NCI-H446 treated with DMSO at 0.1 percent for 48 hours (cell line): ENCODE measurements at places on chromosomes 6 and 20.
A peak's percentile ranks its signal among the peaks of the same experiment; 100 is the strongest.

GRCh38 chr6:168524571-168525001, 83.6 kb downstream of the SMOC2 start:
- DNase-seq = no peak

DNA sequence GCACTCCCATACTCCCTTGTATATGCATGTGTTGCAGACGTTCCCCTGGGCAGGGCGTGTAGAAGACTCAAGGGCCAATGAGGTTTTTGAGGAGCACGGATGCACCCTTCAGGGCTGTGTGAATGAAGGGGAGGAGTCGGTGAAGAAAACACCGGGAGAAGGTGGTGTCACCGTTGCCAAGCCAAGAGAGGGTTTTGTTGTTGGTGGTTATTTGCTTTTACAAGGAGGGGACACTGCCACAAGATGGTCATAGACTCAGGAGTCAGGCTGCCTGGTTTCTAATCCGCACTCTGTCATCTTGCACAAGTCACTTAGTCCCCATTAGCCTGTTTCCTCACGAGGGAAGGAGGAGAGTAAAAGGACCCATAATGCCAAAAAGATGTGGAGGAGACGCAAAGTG, 124.0 kb downstream of the PXDC1 start:
- DNase-seq = no peak

DNA sequence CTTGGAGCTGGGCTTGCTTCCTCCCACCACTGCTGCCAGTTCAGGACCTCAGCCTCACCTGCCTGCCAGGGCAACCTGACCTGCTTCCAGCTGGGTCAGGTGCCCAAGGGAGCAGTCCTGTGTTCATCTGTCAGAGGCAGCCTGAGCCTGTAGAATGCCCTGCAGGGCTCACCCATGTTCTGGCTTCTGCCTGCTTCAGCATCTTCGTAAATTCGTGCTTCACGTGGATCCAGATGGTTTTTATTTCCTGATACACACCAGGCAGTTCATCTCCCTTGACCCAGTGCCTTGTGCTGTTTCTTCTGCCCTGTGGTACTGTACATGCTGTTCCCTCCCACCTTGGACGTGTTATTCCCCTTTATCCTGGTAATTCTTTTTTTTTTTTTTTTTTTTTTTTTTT, 50.2 kb downstream of the ARID1B start:
- DNase-seq = no peak

DNA sequence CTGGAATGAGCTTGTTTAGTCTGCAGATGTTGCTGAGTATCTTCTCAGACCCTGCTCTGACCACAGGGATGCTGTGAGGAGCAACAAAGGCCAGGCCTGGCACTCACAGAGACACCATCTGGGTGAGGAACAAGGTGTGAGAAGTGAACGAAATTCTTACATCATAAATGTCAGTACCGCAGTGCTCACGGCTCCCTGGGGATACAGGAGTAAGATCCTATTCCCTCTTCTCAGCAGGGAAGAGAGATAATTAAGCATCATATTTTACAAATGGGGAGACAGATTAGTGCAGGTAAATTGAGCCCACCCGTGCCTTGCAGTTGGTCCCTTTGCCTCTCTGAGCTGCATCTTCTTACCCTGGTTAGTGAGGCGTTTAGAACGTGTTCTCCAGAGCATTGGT, 106.2 kb downstream of the DTD1 start:
- DNase-seq = peak; percentile 59

- no peak for DNase-seq
These were observed 86.1 kb downstream of the MAP7 start for GRCh38 chr6:136464148-136464547.

GRCh38 chr20:56391596-56392131, 351 bp downstream of the AURKA start:
- no peak for DNase-seq

- DNase-seq = no peak
These were observed 3.6 kb upstream of the CASP8AP2 start for GRCh38 chr6:89826029-89826528.

- DNase-seq = peak; percentile 96
These were observed 13.2 kb upstream of the SIRPA start for GRCh38 chr20:1882026-1882425.

DNA sequence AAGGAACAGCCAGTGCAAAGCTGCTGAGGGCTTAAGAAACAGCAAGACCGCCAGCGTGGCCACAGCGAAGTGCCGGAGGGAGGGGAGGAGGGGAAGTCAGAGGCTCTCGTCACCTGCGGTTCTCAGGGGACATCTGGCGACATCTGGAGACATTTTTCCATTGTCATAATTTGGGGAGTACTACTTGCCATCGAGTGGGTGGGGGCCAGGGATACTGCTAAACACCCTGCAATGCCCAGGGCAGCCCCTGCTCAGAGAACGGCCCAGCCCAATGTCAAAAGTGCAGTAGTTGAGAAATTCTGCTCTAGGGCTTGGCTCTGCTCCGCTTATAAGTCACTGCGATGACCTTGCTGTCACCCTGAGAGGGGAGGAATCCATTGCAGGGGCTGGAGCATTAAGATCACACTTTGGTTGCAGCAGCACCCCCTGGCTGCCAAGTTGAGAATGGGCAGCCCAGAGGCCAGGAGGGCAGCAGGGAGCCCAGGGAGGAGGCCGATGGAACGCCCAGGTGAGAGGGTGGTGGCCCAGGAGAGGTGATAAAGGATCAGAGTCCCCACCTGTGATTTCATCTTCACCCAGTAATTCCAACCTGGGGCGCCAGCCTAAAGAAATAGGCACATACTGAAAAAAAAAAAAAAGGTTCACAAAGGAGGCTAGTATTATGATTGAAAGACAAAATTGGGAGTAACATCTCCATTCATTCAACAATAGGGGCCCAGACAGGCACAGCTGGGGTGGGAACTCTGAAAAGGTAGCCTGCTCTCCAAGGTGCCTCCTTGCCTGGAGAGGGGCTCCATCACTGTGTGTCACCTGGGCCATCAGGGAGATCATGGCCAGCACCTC, 218.2 kb downstream of the BMP7 start:
- DNase-seq = no peak

DNA sequence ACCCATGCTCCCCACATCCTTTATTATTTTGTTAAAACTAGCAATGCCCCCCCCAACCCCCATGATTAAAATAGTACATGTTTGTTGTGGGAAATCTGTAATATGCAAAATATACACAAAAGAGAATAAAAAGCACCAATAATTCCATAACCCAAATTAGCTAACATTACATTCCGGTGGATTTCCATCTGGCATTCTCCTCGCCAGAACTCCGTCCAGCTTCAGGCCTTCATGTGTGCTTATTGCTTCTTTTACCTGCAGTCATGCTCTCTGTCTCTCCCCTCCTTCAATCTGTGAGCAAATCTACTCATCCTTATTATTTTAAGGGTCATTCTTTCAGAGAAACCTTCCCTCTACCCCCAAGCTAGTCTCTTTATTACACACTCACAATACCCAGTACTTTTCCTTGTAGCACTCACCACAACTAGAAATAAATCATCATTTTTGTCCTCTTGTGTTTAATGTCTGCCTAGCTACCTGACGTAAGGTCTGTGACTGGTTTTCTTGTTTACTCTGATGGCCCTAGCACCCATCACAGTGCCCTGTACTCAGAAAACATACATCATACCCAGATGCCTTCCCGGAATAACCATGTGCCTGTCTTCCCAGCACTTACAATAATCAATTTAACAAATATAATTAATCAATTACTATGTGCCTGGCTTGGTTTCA, 25.6 kb upstream of the IER3 start:
- DNase-seq = no peak

GRCh38 chr20:10412591-10413408, 21.2 kb downstream of the MKKS start:
- DNase-seq = peak; percentile 7

GRCh38 chr6:37242429-37243052, 15.0 kb upstream of the TBC1D22B start:
- no peak for DNase-seq

DNA sequence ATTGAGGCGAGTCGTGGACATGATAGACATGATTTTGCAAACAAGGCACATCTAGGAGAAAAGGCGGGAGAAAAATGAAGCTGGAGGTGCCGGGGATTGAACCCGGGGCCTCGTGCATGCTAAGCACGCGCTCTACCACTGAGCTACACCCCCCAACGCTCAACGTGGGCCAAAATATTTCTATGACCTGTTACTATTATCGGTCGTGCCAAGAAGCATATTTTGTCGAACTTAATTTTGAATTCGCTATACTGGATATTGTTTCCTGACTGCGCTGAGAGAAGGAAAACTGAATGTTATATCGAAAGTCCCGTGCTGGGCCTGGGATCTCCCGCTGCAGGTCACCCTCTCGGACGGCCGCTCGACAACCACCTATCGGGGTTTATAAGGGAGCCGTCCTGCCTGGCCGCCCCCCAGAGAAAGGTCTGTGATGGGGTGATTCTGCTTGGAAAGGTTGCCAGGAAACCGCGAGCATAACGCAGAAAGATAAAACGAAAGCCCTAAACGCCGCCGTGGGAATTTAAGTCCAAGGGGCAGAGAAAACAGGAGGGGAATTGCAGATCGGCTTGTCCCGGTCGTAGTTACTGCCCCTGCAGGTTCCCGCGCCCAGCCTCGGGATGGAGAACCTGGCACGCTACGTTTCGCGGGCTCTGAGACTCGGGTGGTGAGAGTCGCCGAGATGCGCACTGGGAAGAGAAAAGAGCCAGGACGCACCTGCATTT, 60.0 kb downstream of the TRIM27 start:
- peak; percentile 64 for DNase-seq

DNA sequence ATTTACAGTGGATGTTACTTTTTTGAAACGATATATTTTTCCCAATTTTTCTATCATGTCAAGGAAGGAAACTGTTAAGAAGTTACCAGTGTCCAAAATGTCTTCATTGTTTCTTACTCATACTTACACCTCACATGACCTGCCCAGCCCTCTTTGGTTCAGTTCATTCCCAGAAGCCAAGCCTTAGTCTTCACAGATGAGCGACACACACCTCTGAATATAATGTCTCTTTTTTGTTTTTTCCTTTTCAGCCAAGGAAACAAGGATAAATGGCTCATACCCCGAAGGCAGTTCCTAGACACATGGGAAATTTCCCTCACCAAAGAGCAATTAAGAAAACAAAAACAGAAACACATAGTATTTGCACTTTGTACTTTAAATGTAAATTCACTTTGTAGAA, 225.2 kb downstream of the SMOC2 start:
- DNase-seq = no peak

GRCh38 chr6:133097208-133097607, 143.9 kb upstream of the EYA4 start:
- DNase-seq = no peak

- no peak for DNase-seq
These were observed 51.2 kb downstream of the CBFA2T2 start for GRCh38 chr20:33541074-33541473.

GRCh38 chr6:25862199-25862598, 11.8 kb downstream of the SLC17A3 start:
- no peak for DNase-seq

DNA sequence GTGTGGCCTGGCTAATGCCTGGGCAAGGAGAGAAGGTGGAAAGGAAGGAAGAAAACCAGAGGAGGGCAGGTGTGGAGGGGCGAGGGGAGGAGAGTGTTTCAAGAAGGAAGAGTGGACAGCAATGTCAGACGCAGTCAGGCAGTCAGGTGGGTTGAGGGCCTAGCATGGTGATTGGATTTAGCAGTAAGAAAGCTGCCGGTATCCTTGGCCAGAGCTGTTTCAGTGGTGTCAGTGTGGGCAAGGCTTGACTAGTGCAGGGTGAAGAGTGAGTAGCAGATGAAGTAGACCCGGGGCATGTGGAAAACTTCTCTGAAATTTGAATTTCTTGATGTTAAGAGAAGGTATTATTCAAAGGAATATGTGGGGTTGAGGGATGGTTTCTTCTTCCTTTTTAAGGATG, 27.0 kb downstream of the SNX9 start:
- DNase-seq = no peak

DNA sequence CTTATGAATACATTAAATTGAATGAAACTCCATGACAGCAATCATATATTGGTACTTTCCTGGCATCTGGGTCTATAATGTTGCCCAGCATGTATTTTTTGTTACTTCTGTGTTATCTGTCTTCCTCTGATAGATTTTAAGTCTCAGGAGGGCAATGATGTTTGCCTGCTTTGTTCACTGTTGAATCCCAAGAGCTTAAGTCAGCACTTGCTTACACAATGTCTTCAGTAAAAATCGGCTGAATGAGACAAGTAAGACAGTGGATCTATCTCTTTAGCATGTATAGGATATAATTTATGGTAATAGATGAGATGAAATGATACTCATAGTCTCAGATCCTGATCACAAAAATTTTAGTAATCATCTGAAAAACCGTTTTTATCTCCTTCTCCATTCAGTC, 1034.9 kb upstream of the EPHA7 start:
- DNase-seq = no peak

GRCh38 chr6:14478381-14479225, 361.0 kb downstream of the CD83 start:
- DNase-seq = no peak

DNA sequence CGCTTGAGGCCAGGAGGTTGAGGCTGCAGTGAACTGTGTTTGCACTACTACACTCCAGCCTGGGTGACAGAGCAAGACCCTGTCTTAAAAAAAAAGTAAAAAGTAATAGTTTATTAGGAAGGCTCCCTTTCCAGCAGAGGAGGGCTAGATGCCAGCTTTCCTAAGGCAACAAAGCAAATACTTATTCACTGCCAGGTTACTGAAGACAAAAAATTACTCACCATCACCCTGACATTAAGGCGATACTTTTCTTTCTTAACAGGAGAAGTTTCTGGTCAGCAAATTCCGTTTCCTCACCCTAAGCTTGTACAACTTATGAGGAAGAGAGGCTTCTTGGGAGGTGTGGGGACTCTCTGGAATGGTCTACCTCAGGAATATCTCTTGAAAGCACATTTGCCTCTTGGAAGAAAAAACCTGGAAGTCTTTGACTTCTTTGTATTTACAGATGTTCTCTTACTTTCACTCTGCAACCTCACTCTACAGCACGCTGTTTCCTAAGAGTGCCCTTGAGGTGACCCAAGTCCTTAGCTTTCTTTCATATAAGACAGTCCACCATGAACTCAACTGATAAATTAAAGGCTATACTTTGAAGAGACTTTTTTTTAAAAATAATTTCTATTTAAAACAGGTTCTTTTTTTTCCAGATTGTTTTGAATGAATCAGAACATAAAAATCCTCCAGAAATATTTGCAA, 52.9 kb upstream of the TRAF3IP2 start:
- no peak for DNase-seq

GRCh38 chr6:96621983-96622382, 59.1 kb downstream of the FHL5 start:
- DNase-seq = no peak

GRCh38 chr6:760982-761955, 68.3 kb upstream of the EXOC2 start:
- no peak for DNase-seq

DNA sequence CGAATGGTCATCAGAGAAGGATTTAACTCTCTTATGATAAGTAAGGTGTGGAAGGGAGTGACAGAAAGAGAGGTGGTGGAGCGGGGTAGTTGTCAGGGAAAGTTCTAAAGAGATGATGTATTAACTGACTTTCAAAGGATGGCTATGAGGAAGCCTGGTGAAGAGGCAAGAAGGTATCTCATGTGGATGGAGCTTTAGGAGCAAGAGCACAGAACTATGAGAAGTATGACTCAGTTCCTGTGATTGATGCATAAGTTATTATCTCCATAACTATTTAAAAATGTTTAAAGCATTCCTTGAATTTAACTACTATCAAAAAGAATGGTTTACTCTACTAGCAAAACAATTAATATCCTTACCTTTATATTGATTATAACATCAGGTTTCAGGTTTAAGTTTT, 28.8 kb downstream of the AK9 start:
- DNase-seq = no peak
